ENCODE measurements at places on chromosomes 7 and 10.

DNA sequence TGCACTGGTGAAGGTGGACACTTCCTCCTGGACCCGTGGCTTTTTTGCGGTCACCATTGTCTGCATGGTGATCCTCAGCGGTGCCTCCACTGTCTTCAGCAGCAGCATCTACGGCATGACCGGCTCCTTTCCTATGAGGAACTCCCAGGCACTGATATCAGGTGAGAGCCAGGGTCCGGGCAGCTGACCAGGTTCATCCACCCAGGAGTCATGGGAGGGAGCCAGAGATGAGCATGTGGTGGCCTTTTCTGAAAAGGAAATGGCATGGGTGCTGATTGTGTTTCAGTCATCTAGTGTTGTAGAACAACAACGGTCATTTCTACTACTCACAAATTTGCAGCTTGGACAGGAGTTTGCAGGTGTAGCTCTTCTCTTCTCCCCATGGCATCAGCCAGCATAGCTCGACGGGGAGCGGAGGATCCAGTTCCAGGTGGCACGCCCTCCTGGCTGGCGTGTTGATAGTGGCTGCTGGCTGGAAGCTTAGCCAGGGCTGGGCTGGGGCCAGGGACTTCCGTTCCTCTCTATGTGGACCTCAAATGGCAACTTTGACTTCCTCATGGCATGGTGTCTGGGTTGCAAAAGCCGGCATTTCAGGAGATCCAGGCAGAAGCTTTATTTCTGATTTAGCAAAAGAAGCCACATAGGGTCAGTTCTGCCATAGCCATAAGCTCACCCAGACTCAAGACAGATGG is 32.7 kb downstream of the SLC29A3 start:
- DNase-seq = no peak

DNA sequence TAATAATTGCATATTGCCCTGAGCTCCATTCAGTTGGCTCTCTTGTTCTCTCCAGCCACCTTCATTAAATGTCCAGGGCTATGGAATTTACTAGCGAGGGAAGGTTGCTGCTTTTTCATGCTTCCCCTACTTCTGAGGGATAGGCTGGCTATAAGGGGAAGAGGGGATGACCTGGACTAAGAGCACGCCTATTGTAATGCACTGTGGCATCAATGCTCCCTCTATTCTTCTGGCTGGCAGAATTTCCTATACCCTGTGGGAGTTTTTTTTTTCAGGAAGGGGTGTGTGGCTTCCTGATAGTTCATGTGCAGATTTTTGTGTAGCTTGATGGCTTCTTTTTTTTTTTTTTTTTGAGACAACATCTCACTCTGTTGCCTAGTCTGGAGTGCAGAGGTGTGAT is 155.8 kb downstream of the SND1 start:
- no peak for DNase-seq

- DNase-seq = no peak
Measured at GRCh38 chr10:86350897-86351296, 15.7 kb downstream of the GRID1 start.

GRCh38 chr7:155324918-155325235 is 27.2 kb downstream of the INSIG1 start:
- DNase-seq = no peak

DNA sequence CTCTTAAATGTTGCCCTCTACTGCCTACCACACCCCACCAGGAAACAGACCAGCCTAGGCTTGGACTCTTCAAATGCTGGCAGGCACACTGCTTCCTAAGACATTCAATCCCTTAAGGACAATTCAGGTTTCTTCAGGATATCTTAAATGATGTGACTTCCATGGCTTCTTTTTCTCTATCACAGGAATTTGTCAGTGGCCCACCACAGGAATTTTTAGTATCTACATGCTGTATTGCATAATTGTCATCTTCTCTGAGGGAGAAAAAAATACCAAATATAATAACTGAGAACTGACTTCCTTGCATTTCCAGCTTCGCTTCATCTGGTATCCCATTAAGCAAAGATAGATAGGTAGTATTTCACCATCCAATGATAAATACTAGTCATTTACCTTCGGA is 129.3 kb downstream of the WNT2 start:
- no peak for DNase-seq

DNA sequence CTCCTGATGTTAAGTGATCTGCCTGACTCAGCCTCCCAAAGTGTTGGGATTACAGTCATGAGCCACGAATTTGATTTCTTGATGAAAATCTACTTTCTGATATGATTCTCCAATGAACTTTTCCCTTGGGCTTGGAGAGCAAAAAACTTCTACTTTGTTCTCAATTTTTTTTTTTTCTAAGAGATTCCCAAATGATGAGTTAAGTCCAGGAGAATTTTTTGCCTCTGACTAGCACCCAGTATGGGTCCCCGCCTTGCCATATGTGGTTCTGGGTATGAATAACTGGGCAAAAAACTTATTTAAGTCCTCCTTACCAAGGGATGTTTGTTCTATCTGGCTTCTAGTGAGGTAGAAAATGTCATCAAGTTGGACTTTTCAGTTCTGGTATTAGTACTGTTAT is 147.9 kb upstream of the LYZL1 start:
- no peak for DNase-seq

- DNase-seq = no peak
Measured at GRCh38 chr7:18445483-18445882, 50.1 kb upstream of the HDAC9 start.

DNA sequence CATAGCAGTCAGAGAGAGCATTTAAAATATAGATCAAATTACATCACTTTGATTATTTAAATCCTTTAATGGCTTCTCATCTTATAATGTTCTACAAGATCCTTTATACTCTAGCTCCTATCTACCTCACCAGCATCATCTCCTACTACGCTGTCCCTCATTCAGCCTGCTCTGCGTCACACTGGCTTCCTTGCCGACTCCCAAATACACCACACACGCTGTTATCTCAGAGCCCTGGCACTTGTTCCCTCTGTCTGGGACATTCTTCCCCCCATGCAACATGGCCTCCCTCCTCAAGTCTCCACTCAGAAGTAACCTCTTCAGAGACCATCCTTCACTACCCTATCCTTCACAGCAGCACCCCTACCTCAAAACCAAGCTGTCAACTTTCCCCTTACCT is 46.7 kb downstream of the RNLS start:
- no peak for DNase-seq

GRCh38 chr7:141731476-141732149 is 6.5 kb upstream of the SSBP1 start:
- no peak for DNase-seq

GRCh38 chr7:120856621-120857352 is 1.2 kb downstream of the TSPAN12 start:
- no peak for DNase-seq

- DNase-seq = no peak
Measured at GRCh38 chr10:95783741-95784140, 27.8 kb downstream of the ENTPD1 start.

DNA sequence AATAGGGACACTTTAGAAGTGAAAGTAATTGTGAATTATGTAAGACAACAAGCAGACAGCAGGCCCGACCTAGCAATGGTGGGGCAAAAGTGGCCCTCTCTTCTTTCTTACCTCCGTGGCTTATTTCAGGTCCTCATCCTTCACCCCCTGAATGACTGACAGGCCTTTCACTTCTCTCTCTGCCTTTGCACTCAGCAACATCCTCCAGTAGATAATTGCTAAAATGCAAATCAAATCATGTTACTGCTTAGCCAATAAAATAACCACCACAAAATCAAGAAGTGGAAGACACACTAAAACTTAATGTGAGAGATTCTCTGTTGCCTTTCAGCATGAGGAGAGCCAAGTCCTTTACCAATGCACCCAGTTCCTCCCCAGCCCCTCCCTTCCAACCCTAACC is 274.6 kb upstream of the ZNF32 start:
- DNase-seq = no peak

DNA sequence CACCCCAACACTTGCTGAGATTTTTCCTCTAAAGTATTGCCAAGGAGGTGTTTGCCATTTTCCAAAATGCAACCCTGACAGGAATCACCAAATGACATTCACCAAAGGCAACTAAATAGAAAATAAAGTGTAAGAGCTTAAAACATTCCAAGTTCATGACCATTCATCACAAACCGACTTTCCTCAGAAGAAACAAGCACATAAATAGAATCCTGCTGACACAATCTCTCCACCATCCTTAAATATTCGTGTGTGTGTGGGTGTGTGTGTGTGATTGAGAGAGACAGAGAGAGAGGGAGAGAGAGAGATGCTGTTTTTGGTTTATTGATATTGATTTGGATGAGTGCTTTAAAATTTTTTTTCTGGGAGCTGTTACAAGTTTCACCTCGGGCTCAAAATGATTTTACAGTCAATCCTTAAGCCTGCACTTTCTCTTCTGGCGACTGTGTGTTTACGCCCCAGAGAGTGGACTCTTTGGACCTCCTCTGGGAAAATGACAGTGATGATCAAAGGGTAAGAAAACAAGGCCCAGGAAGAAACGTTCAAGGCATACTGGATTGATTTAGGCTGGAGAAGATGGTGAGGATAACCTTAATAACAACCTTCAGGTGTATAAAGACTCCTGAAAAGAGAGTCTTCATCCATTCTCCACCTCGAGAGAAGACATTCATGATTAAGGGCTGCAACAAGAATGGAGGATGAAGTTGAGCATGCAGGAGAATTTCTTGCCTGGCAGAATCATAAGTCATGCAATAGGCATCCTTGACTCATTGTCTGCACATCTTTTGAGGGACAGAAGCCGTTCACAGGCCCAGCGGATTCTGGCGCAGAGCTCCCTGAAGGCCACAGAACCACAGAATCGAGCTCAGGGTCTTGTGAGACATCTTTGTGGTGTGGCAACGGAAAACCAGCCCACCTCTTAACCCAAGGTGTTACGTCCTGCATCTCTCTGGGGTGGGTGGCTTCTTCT is 104.4 kb upstream of the FGFR2 start:
- no peak for DNase-seq

- DNase-seq = no peak
Measured at GRCh38 chr10:94706089-94706488, 22.6 kb downstream of the CYP2C18 start.

DNA sequence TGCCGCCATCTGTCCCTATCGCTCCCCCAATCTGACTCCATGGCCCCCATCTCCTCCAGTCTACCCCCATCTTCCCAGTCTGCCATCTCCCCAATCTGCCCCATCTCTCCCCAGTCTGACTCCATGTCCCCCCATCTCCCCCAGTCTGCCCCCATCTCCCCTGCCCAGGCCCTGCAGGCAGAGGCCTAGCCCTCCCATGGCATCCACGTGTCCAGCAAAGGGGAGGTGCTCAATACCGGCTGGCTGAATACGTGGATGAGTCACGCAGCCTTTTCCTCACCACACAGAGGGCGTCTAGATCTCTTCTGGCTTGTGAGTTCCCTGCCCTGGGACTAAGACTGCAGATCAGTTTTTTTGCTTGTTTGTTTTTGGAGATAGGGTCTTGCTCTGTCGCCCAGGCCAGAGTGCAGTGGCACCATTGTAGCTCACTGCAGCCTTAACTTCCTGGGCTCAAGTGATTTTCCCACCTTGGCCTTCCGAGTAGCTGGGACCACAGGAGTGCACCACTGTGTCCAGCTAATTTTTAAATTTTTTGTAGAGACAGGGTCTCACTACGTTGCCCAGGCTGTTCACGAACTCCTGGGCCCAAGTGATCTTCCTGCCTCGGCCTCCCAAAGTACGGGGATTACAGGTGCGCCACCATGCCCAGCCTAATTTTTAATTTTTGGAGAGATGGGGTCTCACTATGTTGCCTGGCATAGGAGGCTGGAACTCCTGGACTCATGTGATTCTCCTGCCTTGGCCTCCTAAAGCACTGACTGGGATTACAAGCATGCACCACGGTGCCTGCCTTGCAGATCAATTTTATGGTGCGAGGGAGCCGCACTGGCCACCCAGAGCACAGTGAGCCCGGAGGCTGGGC is 15.3 kb upstream of the GPR146 start:
- DNase-seq = peak; percentile 35

DNA sequence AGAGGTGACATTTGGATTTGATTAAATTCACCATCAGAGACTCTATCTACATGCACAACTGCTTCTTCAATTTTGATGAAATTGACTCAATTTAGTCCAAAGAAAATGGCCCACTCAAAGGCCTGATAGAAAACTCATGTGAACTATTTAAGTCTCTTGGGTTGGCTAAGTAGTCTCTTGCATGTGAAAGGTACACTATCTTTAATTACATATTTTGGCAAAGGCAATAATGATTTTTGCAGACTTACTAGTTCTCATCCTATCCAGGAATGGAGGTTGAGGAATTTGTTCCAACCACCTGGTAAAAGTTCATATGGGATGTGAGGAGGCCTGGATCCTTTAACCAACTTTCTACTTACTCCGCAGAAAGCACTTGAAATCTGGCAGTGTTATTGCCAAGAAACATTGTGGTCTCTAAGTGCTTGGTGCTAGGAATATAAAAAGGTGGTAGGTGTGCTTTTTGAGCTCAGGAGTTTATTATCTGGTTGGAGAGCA is 618.6 kb upstream of the MKI67 start:
- DNase-seq = no peak

DNA sequence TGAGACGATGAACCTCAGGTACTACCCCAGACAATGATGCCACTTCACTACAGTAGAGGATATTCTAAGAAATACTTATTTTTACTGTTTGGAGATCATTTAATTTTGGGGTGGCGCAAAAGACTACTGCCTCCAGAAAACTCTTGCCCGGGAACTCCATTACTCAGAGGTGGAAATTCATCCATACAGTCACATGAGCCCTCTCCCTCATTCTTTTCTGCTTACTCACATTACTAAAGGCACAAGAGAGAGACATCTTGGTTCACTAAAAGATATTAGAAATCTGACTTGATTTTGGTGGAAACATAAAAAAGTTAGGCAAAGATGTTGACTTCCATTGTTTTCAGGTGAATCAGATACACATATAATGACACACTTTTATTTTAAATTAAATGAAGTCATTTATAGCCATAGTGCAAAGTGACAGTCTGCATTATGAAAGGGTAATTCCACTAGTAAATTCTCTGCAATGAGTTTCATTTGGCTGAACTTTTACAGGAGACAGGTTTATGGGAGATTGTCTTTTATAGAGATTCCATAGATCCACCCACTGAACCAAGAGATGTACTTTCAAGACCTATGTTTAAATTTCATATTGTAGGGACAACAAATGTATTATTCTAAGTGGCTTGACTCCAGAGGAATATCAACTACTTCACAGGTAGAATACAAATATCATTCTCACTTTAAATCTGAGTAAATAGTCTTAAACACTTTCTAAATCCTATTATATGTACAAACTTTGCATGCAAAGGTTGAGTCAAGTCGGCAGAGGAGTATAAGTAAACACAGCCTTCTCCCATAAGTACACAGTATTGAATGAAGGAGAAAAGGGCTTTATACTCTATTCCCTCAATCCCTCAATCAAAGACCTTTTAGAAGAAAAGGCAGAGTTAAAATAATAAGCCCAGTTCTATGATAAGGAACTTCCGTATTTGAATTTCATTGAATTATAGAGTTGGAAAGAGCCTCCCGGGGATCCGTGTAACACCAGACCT is 18.8 kb downstream of the NEBL start:
- no peak for DNase-seq

DNA sequence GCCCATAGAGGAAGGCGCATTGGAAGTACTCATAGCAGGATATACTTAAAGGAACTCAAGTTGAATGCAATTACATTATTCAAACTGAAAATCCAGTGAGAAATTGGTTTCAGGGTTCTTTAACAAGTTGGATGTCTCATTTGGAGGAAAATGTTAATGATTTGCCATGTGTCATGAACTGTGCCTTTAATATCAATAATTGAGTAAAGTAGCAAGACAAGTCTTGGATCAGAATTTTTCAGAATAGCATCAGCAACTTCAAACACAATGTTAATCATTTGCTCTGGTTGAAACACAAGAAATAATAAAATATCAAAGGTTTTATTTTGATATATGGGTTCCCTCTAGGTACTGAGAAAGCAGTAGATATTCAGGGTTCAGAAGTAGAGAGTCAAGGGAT is 24.5 kb upstream of the POU6F2 start:
- DNase-seq = no peak

- DNase-seq = no peak
Measured at GRCh38 chr10:49089557-49090188, 25.6 kb downstream of the VSTM4 start.

All from esophagus squamous epithelium (tissue), 5 donors.